ENCODE measurements at places on chromosomes 5 and 9.

GRCh38 chr5:84796399-84796798, 411.7 kb upstream of the EDIL3 start:
- no peak for DNase-seq

DNA sequence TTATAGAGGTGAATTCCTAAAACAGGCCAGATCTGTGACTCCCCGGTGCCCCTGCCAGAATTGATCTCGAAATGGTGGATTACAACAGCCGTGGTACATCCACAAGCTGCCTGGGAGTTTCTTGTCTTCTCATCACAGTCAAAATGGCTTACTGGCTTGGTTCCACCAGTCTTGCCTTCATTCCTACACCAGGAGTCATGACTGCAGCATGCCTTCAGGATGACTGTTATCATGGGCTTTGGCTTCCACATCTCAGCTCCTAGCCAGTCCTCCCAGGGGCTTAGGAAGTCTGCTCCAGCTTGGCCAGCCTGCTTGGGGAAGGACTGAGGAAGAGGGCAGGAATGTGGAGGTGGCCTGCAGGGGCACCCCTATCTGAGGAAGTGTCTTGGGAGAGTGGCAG, 132.9 kb upstream of the NR3C1 start:
- DNase-seq = no peak

GRCh38 chr5:179220716-179221115, 124.5 kb downstream of the ADAMTS2 start:
- no peak for DNase-seq

DNA sequence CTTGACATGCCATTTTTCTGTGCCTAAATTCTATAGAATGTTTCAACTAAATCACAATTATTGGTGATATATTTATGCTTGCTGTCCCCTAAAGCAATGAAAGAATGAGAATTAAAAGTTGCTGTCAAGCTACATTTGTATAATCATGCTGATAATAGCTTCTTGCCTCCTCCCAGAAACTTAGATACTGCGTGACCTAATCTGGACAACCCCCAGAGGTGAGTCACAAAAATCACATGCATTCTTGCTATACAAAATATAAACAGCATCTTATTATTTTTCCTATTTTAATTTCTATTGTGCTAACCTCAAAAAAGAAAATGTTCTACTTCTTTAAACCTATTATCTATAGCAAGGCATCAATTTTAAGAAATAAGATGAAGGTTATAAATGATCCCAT, 995.8 kb upstream of the ACO1 start:
- no peak for DNase-seq

DNA sequence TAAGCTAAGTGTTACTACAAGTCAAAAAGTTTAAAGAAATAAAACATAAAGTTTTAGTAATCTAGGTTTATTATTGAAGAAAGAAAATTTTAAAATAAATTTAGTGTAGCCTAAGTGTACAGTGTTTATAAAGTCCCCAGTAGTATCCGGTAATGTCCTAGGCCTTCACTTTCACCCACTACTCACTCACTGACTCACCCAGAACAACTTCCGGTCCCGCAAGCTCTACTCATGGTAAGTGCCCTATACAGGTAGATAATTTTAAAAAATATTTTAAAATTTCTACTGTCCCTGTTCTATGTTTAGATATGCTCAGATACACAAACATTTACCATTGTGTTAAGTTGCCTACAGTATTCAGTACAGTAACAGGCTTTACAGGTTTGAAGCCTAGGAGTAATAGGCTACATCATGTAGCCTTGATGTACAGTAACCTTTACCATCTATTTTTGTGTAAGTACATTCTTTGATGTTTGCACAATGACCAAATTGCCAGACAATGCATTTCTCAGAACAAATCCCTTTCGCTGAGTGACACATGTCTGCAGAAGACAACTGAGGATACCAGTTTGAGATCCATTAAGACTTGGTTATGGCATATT, 253.6 kb downstream of the TRIM32 start:
- no peak for DNase-seq

DNA sequence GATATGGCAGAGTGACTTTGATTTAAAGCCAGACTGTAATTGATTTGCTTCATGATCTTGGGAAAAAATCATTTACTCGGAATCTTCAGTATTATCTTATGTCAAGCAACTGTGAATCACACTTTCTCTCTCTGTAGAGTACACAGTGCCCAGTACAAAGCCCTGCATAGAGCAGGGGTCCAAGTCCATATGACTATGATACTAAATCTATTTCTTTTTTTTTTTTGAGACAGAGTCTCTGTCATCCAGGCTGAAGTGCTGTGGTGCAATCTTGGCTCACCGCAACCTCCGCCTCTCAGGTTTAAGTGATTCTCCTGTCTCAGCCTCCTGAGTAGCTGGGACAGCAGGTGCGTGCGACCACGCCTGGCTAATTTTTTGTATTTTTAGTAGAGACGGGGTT, 194.8 kb upstream of the SEMA6A start:
- no peak for DNase-seq

DNA sequence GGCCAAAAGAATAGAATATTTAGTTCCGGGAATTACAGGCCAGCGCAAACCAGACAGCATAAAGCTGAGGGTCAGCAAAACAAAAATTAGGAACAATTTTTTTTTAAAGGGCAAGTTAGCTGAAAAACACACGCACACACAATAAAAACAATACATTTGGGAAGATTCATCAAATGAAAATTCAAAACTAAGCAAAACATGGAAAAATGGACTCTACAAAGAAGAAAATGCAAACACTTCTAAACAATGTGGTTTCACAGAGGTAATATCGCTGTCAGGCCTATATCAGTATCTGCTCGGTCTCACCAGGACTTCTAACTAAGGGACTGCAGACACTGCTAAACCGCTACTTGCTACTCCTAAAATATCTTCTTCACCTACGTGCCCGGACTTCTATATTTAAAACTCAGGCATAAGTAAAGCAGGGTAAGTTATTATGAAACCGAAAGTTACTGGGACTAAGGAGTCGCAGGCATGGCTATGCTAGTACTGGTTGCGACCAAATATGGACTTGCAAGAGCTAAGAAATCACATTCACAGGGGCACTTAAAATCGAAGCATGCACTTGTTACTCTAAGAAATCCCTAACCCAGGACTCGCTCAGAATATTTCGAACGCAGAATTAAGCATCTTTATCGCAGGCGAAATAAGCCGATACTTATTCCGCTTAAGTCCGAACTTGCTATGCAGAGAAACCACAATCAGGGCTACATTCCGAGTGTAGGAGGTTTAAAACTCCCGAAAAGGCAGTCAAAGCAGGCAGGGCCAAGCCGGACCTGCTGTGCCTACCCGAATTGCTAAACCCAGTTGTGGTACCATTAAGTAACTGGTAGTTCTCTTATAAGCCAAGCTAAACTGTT, 2.3 kb downstream of the ANXA2R start:
- peak; percentile 33 for DNase-seq

- no peak for DNase-seq
These were observed 3.0 kb downstream of the ADAMTS13 start for GRCh38 chr9:133425049-133425632.

Data from right hindlimb (tissue), 1 donor.